ENCODE measurements at places on chromosomes 3 and 15.

- DNase-seq = peak; percentile 3
Observed at GRCh38 chr15:39239562-39239961, 341.3 kb upstream of the THBS1 start.

- DNase-seq = no peak
Observed at GRCh38 chr3:197007953-197008352, 21.7 kb downstream of the MELTF start.

DNA sequence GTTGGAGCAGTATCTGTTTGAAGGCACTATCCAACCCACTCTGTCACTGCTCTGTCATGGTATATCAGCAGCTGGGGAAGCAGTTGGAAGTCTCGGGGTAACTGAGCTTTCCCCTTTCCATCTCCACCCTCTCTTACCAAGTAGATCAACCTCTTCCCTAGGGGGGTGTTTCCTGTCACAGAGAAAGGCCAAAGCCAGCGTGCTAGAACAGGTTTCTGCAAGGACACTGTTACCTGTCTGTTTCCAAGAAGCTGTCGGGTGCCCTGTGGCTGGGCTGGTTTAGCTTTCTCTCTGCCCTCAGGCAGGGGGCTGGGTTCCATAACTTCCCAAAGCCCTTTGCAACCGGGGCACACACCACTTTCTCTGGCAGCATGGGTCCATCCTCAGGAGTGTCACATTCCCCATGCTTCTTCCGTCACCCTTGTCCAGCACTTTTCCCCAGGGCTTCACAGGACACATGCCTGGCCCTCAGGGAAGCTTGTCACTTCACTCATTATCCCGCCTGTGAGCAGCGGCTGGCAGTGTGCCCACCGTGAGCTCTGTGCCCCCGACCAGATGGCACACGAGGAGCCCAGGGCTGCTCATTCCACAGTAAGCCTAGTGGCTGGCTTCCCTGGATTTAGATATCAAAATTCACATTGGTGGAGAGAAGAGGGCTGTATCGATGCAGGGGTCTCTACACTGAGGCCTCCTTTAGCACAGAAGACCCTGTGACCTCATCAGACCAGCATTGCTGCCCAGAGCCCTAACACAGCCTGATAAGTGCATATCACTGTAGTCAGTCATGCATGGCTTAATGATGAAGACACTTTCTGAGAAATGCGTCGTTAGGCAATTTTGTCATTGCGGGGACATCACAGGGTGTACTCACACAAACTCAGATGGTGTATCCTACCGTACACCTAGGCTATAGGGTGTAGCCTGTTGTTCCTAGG lies 205.8 kb downstream of the SLCO3A1 start:
- no peak for DNase-seq

- no peak for DNase-seq
Observed at GRCh38 chr3:23829242-23829934, 23.6 kb downstream of the UBE2E1 start.

- DNase-seq = no peak
Observed at GRCh38 chr15:52746162-52746757, 43.9 kb downstream of the ONECUT1 start.

- peak; percentile 73 for DNase-seq
Observed at GRCh38 chr3:99699841-99700240, 61.4 kb downstream of the COL8A1 start.

DNA sequence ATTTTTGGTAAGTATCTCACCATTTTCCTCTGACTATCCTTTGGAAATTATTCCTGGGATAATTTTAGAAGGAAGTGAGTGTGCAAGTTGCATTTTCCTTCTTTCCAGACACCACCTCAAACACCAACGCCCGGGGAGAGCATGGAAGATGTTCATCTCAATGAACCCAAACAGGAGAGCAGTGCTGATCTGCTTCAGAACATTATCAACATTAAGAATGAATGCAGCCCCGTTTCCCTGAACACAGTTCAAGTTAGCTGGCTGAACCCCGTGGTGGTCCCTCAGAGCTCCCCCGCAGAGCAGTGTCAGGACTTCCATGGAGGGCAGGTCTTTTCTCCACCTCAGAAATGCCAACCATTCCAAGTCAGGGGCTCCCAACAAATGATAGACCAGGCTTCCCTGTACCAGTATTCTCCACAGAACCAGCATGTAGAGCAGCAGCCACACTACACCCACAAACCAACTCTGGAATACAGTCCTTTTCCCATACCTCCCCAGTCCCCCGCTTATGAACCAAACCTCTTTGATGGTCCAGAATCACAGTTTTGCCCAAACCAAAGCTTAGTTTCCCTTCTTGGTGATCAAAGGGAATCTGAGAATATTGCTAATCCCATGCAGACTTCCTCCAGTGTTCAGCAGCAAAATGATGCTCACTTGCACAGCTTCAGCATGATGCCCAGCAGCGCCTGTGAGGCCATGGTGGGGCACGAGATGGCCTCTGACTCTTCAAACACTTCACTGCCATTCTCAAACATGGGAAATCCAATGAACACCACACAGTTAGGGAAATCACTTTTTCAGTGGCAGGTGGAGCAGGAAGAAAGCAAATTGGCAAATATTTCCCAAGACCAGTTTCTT lies 3.9 kb downstream of the NFKBIZ start:
- no peak for DNase-seq

DNA sequence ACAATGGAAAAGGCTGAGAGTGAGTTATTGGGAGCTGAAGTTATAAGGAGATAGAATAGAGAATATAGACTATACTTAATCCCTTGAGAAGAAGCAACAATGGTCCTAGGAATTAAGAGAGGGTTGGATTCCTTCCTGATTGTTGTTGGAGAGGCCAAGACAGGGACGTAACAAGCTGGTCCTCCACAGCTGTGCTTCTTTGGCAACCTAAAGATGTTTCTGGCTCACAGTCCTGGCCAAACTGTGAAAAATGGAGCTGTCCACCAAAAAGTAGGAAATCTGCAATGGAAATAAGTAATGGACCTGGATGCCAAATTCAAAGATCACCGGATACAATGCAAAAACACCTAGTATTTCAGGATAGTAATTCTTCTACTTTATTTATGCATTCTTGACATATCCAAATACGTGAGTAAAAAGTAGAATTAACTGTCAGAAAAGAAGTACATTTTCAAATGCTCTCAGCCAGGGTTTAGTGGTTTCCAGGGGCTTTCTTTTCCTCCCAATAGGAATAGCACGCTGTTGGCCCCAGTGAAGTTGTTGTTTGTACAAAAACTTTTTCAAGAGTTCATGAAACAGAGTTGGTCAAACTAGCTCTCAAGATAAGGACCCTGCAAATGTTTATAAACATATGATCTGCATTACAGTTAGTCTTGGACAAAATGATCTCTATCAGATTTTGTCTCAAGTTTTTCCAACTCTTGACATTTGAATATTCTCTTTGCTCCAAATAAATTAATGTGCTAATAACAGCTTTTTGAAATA lies 28.3 kb downstream of the CERS3 start:
- no peak for DNase-seq

GRCh38 chr15:93359060-93359408 lies 270.0 kb upstream of the RGMA start:
- no peak for DNase-seq

DNA sequence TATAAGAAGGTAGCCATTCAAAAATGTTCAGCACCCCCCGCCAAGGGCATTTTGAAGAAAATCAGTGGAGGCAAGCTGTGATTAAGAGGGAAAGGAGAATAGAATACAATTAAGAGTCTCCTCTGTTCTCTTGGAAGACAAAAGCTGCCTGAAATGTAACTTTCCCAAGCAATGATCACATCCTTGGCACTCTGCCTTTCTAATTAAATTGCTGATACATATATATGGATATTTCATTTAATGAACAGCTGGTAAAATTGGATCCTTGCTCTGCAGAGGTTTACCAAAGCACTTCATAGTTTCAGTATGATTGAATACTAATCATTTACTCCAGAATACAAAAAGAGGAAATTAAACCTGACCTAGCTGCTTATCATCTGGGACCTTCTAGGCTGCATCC lies 10.4 kb downstream of the COL6A6 start:
- no peak for DNase-seq

DNA sequence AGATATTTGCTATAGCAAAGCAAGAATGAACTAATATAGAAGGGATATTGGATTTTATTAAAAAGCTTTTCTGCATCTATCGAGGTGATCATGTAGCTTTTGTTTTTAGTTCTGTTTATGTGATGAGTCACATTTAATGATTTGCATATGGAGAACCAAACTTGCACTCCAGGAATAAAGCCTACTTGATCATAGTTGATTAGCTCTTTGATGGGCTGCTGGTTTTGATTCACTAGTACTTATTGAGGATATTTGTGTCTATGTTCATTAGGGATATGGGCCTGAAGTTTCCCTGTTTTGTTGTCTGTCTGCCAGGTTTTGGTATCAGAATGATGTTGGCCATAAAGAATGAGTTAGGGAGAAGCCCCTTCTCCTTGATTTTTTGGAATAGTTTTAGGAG lies 310.7 kb downstream of the ARPP21 start:
- no peak for DNase-seq

- DNase-seq = no peak
Observed at GRCh38 chr3:37608061-37608702, 253.5 kb upstream of the CTDSPL start.

GRCh38 chr15:39022532-39023305 lies 458.1 kb upstream of the RASGRP1 start:
- no peak for DNase-seq

GRCh38 chr3:15782429-15782828 lies 15.3 kb downstream of the ANKRD28 start:
- no peak for DNase-seq

DNA sequence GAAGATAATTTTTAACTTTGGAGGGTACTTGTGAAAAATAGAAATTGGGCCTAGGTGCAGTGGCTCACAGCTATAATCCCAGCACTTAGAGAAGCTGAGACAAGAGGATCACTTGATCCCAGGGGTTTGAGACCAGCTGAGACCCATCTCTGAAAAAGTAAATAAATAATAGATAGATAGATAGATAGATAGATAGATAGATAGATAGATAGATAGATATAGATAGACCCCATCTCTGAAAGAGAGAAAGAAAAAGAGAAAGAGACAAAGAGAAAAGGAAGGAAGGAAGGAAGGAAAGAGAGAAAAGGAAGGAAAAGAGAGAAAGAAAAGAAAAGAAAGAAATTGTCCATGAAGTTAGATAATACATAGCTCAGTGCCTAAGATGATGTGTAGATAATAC lies 35.5 kb downstream of the MRPS25 start:
- no peak for DNase-seq

GRCh38 chr3:15581471-15582394 lies 19.6 kb downstream of the HACL1 start:
- DNase-seq = no peak

GRCh38 chr3:10941972-10942371 lies 50.6 kb upstream of the SLC6A1 start:
- no peak for DNase-seq

DNA sequence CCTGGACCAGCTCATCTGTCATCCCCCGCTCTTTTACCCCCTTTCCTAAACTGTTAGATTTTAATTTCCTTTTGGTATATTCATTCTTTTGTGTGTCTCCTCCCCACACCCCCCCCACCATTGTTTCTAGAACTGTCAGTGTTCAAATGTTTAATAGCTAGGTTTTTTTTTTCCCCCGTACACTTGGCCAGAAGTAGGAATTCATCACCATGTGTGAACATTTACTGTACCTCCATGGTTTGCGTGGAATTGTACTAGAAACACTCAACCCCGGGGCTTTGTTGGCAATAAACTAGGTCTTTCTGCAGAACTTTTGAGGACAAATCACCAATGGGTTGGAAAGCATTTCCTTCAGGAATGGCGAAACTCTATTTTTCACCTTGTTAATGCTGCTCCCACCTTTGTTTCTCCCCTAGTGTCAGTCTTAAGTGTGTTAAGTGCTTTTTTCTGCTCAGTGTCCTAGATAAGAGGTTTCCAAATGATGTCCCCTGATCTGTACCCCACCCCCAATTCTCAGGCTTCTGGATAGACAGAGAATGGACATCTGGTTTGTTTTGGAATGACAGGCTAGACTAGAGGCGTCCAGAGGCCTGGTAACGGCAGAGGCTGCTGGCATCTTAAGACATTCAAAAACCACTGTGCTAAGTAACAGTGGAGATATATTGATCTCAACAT lies 76.8 kb downstream of the SMAD3 start:
- DNase-seq = no peak

DNA sequence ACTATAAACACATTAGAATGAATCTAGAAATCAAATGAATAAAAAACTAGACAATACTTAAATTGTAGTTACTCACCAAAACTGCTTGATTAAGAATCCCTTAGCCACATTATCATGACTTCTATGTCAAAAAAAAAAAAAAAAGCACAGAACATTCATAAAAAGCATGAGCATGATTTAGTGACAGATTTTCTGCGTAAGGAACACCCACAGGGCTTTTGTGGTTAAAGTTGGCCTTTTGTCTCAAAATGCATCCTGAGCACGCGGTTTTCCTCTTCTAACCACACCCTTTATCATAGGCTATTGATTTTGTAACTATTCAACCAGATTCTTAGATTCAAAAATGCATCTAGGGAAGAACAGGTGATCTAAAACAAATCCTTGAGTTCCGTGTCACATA lies 334.0 kb upstream of the NR2F2 start:
- no peak for DNase-seq

DNA sequence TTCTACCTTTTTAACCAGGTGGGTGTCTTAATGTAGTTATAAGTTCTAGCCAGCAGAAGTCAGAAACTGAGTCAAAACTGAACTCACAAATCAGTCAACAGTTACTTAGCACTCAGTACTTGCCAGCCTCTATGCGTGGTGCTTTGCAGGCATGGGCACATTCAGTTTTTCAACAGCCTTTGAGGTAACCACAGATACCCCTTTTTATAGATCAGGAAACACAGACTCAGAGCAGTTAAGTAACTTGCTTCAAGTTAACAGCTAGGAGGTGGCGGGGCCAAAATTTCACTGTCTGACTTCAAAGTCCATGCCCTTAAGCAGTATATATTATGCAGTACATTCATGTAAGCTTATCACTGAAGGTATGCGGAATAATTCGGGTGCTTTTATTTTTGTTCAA lies 139.4 kb downstream of the FHIT start:
- no peak for DNase-seq

GRCh38 chr3:124565013-124565412 lies 165.2 kb upstream of the UMPS start:
- peak; percentile 79 for DNase-seq

DNA sequence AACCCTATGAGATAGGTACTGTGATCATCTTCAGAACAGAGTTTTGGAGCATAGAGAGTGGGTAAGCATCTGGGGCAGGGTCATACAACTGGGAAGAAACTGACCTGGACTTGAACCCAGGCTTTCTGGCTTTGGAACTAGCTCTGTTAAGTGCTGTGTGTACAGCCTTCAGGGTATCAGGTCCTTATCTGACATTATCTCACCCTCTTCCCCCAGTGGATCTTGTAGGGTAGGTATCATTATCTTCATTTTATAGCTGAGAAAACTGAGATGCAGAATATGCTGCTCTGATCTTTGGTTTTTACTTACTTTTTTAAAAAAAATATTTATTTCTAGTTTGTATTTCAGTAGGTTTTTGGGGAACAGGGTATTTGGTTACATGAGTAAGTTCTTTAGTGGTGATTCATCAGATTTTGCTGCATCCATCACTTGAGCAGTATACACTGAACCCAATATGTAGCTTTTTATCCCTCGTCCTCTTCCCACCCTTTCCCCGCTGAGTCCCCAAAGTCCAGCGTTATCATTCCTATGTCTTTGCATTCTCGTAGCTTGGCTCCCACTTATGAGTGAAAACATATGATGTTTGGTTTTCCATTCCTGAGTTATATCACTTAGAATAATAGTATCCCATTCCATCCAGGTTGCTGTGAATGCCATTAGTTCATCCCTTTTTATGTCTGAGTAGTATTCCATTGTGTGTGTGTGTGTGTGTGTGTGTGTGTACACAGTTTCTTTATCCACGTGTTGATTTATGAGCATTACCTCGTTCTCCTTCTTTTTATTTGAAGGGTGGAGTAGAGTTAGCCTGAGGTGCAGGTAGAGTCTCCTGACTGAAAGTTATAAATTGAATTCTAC lies 271.2 kb downstream of the PTPRG start:
- DNase-seq = no peak

Measured in AG08395 (cell line).